Activated CD4-positive, alpha-beta memory T cell treated with anti-CD3 and anti-CD28 coated beads for 36 hours (primary cell): ENCODE measurements at places on chromosomes 3 and 15. TPM values are rescaled to one million over a fixed set of nuclear protein-coding genes. Genes with fewer than 3 reads are reported as not detected.

DNA sequence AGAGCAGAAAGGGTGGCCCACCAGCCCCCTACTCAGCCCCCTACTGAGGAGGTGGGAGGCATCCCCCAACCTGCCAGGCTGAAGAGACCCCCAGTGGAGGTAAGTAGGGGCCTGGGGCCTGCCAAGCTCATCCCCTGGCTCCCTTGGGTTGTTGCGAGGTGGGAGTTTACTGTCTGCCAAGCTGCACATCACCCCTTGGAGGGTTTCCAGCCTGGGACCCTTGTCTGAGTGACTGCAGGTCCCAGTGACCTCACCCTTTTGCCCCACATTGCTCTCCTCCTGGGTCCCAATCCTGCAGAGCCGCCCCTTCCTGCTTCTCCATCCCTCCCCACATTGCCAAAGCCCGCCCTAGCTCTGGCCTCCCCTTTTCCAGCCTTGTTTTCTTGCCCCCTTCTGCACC, 1.0 kb upstream of the ALS2CL start:
- H3K27ac ChIP-seq: no peak overlapping the region
- no peak for DNase-seq
- no peaks in the 10 kb centered on the region for H3K36me3 ChIP-seq

DNA sequence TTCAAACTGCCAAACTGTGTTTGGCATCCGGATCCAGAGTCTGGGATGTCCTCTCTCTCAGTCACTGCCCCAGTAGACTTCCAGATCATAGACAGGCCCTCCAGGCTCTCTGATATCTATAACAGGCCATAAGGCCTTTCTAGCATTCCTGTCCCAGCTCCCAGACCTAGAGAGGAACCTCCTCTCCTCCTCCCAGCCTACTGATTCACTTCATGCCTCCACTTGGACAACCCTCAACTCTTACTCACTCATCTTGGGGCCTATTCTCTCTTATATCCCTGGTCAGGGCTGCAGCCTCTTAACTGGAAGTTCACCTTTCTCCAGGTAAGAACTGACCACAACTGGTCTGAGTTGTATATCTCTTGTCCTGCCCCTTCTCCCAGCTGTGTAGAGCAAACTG, 253.7 kb upstream of the TRIM42 start:
- H3K36me3 ChIP-seq: no peaks in the 10 kb centered on the region
- DNase-seq: no peak
- H3K4me3 ChIP-seq: no peak overlapping the region
- H3K4me1 ChIP-seq: no peaks in the 10 kb centered on the region
- no peaks in the 10 kb centered on the region for H3K27me3 ChIP-seq

- peak; percentile 74 for DNase-seq
- no peaks in the 10 kb centered on the region for H3K36me3 ChIP-seq
- peaks cover 8% of the 10 kb centered on the region for H3K27me3 ChIP-seq
Observed at GRCh38 chr3:12194669-12195161, 36.0 kb upstream of the TIMP4 start.

The ITIH3 gene
- not detected for total RNA-seq

The AGTR1 gene
- total RNA-seq: not detected

The TM4SF1 gene
- 0.92 TPM for total RNA-seq

The ISL2 gene
- 0.19 TPM for total RNA-seq

The SAMMSON gene
- total RNA-seq: not detected

DNA sequence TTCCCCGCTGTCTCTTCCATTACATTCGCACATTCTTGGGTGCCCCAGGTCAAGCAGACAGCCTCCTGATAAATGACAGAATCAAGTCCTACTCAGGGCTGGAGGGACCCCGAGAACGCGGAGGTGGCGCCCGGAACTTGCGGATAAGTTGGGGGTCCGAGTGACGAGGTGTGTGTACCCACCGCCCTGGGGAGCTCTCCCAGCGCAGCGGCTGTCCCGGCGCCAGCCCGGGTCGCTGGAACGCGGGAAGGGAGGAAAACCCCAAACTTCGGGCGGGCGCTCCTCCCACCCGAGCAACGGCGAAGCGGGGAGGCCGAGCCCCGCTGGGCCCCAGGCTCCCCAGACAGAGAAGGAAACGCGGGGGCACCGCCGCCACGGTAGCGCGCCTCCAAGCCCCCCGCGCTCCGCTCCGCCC, 550 bp downstream of the CLN6 start:
- H3K4me1 ChIP-seq: peaks cover 36% of the 10 kb centered on the region
- H3K36me3 ChIP-seq: peaks cover 1% of the 10 kb centered on the region
- DNase-seq: no peak
- H3K27ac ChIP-seq: peak overlapping the region; percentile 61

The DPPA2 gene
- total RNA-seq: not detected

GRCh38 chr3:9408061-9408460, 10.6 kb downstream of the SETD5 start:
- no peak overlapping the region for H3K4me3 ChIP-seq
- peaks cover 65% of the 10 kb centered on the region for H3K4me1 ChIP-seq
- peaks cover 2% of the 10 kb centered on the region for H3K36me3 ChIP-seq
- H3K27ac ChIP-seq: no peak overlapping the region

- H3K27ac ChIP-seq: no peak overlapping the region
- H3K36me3 ChIP-seq: no peaks in the 10 kb centered on the region
- H3K4me1 ChIP-seq: peaks cover 2% of the 10 kb centered on the region
- H3K27me3 ChIP-seq: peaks cover 13% of the 10 kb centered on the region
- DNase-seq: no peak
Observed at GRCh38 chr15:61831505-61831921, 228.7 kb downstream of the VPS13C start.

- H3K36me3 ChIP-seq: no peaks in the 10 kb centered on the region
- H3K27me3 ChIP-seq: no peaks in the 10 kb centered on the region
- no peak for DNase-seq
- no peak overlapping the region for H3K4me3 ChIP-seq
- H3K27ac ChIP-seq: no peak overlapping the region
- no peaks in the 10 kb centered on the region for H3K4me1 ChIP-seq
Observed at GRCh38 chr3:14274999-14275961, 96.7 kb downstream of the LSM3 start.

GRCh38 chr3:183980403-183980802, 37.3 kb downstream of the ABCC5 start:
- H3K36me3 ChIP-seq: peaks cover 14% of the 10 kb centered on the region
- no peak overlapping the region for H3K4me3 ChIP-seq
- H3K4me1 ChIP-seq: no peaks in the 10 kb centered on the region
- no peak for DNase-seq
- no peak overlapping the region for H3K27ac ChIP-seq
